ENCODE measurements at places on chromosomes 4 and X. TPM values are rescaled to one million over a fixed set of nuclear protein-coding genes. Genes with fewer than 3 reads are reported as not detected.

GRCh38 chrX:153421856-153422255 lies 10.6 kb downstream of the ZFP92 start:
- DNase-seq, result no peak

DNA sequence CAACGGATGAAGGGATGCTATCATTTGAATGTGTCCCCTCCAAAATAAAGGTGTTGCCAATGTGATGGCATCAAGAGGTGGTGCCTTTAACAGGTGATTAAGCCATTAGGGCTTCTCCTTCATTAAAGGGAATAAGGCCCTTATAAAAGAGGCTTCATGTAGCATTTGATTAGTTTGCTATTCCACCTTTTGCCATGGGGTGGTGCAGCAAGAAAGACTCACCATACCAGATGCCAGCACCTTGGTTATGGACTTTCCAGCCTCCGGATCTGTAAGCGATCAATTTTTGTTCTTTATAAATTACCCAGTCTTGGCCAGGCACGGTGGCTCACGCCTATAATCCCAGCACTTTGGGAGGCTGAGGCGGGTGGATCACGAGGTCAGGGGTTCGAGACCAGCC lies 7.9 kb upstream of the SLC25A43 start:
- DNase-seq, result no peak

- DNase-seq, result peak; percentile 56
Measured at GRCh38 chr4:118351851-118352827, 664 bp downstream of the PRSS12 start.

DNA sequence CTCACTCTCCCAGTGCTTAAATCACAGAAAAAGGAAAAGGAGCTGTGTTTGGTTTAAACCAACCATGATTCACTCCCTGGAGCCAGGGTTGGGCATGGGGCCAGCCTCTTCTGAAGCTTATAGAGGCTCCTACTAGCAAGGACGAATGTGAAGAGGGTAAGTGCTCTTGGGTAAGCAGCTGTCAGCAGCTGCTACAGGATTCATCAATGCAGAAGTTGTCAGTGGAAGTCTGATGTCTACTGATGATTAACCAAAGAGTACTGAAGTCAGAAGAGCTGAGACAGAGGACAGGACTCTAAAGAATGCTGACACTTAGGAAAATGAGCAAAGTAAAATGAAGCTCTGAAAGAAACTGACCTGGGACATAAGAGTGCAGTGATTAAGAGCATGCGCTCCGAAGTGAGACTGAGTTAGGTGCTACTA lies 32.7 kb upstream of the JADE1 start:
- no peak for DNase-seq

DNA sequence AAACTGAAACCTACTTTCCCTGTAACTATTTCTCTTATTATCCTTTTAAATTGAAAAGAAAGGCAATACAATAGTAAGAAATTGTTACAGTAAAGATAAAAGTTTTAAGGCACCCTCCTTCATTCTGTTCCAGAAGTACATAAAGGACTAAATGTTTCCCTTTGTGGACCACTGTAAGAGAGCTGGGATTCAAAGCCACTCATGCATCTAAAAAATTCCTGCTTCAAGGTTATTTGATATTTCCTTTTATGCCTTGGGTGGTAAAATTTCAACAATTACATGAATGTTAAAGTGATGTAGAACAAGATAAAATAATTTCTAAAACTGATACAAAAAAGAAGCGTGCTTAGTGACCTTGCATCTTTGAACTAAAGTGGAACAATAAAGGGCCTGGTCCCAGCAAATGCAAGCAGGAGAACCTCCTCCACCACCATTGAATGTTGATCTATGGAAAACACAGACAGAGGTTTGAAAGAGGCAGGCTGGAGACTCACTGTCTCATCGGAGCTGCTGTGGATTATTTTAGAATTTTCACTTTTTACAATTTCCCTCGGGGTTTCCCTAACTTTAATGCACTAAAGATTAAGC lies 42.3 kb upstream of the PRSS12 start:
- DNase-seq, result no peak

DNA sequence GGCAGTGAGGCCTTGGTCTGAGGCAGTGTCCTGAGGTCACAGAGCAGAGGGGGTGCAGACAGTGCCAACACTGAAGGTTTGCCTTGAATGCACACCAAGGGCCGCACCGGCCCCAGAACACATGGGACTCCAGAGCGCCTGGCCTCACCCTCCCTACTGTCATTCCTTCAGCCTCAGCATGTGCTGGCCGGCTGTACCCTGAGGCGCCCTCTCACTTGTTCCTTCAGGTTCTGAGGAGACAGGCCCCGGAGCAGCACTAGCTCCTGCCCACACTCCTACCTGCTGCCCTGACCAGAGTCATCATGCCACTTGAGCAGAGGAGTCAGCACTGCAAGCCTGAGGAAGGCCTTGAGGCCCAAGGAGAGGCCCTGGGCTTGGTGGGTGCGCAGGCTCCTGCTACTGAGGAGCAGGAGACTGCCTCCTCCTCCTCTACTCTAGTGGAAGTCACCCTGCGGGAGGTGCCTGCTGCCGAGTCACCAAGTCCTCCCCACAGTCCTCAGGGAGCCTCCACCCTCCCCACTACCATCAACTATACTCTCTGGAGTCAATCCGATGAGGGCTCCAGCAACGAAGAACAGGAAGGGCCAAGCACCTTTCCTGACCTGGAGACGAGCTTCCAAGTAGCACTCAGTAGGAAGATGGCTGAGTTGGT lies 2.4 kb downstream of the MAGEA12 start:
- peak; percentile 28 for DNase-seq

- no peak for DNase-seq
Measured at GRCh38 chrX:74458736-74459135, 37.4 kb downstream of the SLC16A2 start.

DNA sequence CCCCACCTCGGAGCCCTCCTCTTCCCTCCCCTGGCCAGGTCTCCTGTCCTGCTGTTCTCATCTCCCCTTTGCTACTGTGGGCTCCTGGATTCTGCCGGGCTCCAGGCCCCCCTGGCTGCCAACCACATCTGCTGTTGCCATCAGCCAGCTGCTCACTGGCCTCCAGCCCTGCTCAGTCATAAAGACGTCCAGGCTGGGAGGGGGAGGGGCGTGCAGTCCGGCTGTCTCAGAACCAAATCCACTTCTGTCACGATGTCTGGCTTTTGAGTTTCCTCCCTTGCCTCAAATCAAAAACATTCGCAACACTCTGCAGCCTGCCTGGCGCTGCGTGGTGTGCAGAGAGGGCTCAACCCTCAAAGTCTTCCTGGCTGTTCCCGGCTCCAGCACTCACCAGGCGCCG lies 7.1 kb downstream of the RASL11B start:
- no peak for DNase-seq

DNA sequence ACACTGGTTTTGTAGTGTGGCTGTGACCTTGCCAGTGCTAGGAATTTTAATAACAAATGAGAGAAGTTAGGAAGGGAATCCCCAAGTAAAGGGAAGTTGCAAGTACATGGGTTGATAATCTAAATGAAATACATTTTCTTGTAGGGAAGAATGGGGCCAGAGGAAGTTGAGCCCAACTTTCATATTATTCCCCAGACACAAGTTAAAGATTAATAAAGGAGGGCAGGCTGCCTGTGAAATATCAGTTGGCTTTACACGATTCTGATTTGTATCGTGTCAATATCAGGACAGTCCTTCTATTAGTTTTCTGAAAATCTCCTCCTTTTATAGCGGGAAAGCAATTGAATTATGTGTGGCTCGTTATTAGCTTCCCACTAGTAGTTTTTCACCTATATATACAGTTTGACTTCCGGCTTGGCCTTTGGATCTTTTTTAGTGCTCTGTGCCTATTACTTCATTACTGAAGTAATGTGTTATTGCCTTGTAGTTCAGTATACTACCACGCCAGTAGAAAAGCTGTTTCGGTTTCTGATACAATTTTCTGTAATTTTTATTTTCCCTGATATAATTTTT lies 1.7 kb downstream of the PDLIM5 start:
- no peak for DNase-seq

- no peak for DNase-seq
Measured at GRCh38 chr4:158157412-158157811, 15.4 kb downstream of the GASK1B start.

SMR3B gene
- total RNA-seq, result not detected

CFP gene
- total RNA-seq, result 7.3 TPM

UTP14A gene
- total RNA-seq, result 13.9 TPM

UGT2A3 gene
- not detected for total RNA-seq
